ENCODE measurements at places on chromosomes 3 and 15.

GRCh38 chr3:95289295-95289694 is 1226.4 kb downstream of the NSUN3 start:
- DNase-seq = no peak

DNA sequence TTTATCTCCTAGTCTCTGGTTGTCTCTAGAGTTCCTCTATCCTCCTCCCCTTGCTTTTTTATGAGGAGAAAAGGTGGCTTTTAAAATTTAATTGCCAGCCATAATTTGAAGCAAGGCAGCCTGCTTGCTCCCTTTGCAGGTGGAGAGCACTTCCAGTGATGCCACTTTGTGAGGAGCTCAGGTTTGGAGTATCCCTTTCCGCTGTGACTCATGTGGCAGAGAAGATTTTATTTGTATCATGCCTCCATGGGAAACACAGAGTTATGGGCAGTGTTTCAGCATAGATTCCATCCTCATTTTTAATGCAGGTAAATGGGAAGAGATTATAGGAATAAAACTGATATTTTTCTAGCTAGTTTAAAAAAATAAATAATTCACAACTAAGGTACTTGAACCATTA is 7.0 kb downstream of the PPM1L start:
- no peak for DNase-seq

DNA sequence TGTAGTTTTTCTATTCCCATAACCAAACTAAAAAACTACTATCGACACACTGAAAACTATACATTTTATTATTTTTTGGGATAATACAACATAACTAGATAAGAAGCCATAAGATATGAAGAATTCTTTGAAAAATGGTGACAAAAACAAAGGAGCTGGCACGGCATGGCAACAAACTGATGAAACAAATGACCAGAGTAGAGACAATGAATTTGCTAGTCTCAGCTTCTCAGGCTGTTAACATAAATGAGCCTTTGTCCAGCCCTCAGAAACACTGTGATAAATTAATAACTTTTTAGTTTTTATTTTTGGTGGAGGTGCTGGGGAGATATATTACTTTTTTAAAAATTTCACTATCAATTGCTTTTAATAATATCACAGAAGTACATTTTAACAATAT is 100.7 kb downstream of the SMARCC1 start:
- no peak for DNase-seq

GRCh38 chr3:113602836-113603235 is 70.5 kb downstream of the SIDT1 start:
- DNase-seq = no peak

GRCh38 chr3:86951322-86951721 is 39.6 kb downstream of the VGLL3 start:
- DNase-seq = no peak

- no peak for DNase-seq
Observed at GRCh38 chr15:56759450-56759845, 26.1 kb upstream of the ZNF280D start.

GRCh38 chr15:40501487-40501886 is 30.7 kb downstream of the CHST14 start:
- no peak for DNase-seq

DNA sequence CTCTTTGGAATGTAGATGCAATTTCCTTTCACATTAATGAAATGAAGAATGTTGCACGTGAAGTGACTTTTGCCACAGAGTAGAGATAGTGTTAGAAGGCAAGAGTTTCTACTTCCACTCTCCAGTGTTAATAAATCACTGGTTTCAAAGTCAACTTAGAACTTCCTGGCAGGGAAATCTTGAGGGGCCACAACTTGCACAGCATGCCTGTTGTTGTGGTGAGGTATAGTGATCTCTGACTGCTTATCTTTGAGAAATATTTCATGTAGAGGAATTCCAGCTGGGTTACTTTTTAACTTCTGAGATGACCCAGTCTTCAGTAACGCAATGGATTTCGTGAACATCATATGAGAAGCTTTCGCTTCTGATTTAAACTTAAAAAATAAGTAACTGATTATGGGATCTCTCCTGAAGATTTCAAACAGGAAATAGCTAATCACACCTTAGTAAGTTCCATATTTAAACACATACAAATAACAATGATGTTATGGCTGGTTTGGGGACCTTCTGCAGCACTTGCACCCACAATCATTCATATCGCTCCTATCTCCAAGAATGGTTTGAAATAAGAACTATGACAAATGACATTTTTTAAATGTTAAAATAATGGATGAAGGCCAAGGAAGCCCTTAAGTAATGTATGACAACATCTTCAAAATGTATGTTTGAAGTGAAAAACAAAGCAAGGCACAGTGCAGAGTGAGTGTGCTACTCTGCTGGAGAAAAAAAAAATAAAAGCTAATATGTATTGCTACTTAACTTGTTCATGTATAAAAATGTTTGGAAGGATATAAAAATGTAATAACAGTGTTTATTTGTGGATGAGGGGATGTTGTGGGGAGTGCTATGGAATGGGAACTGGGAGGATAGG is 726.5 kb upstream of the NECTIN3 start:
- DNase-seq = no peak

GRCh38 chr3:181796641-181797040 is 84.9 kb downstream of the SOX2 start:
- DNase-seq = no peak

DNA sequence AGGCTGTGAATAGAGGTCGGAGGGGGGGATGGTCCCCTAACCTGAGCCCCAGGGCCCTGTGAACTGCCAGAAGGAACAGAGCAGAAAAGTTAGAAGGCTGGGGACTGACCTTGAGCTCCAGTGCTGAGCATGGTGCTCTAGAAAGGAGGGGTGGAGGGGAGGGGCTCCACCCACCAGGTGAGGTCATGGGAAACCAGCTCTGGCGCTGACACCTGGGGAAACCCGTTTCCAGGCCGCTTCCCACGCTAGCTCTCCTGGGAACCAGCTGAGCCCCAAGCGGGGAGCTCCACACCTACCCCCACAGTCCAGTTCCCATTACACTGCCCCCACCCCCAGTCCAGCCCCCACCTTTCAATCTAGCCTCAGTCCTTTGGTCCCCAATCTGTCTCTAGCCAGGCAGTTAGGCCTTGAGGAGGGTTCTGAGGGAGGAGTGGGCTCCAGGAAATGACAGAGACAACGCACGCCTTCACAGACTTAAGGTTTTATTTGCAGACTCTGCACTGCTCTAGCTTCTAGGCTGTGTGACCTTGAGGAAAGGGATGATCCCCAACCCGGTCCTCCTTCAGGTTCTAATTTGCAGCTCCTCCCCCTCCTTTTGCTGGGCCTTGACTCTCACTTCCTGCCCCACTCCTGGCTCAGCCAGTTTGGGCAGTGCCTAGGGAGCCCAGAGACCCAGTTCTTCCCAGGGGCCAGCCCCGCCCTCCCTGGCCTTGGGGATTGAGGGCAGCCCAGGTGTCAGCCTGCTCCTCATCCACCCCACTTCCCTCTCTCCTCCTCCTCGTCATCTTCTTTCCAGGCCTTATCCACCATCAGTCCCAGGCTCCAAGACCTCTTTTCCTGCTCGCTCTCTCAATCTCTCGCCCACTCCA is 2.1 kb downstream of the RHOV start:
- DNase-seq = peak; percentile 18

Measured in stimulated activated CD4-positive, alpha-beta T cell treated with anti-CD3 and anti-CD28 coated beads, TNF-alpha, amount 100 ng/mL, for 24 hours (primary cell).